ENCODE measurements at places on chromosomes 12 and 14. TPM values are rescaled to one million over a fixed set of nuclear protein-coding genes. Genes with fewer than 3 reads are reported as not detected.
A peak's percentile ranks its signal among the peaks of the same experiment; 100 is the strongest.

- no peak for DNase-seq
Measured at GRCh38 chr14:40870252-40870651, 736.4 kb upstream of the LRFN5 start.

DNA sequence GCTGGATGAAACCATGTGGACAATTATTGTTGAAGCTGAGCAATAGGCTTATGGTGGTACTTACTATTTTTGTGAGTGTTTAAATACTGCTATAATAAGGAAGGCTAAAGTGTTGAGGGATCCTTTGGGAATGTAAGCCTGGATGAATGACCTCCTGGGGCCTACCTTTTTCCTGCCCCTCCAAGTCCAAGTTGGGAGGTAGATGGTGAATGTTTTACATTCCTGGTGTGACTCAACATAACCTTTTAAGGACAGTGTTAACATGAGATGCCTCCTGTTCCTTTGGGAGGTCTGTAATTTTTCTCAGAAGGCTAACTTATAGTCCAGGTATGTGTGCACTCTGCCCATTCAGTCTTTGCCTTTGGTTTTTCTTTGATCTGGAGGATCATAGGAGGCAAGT is 315.9 kb downstream of the NRXN3 start:
- no peak for DNase-seq

DNA sequence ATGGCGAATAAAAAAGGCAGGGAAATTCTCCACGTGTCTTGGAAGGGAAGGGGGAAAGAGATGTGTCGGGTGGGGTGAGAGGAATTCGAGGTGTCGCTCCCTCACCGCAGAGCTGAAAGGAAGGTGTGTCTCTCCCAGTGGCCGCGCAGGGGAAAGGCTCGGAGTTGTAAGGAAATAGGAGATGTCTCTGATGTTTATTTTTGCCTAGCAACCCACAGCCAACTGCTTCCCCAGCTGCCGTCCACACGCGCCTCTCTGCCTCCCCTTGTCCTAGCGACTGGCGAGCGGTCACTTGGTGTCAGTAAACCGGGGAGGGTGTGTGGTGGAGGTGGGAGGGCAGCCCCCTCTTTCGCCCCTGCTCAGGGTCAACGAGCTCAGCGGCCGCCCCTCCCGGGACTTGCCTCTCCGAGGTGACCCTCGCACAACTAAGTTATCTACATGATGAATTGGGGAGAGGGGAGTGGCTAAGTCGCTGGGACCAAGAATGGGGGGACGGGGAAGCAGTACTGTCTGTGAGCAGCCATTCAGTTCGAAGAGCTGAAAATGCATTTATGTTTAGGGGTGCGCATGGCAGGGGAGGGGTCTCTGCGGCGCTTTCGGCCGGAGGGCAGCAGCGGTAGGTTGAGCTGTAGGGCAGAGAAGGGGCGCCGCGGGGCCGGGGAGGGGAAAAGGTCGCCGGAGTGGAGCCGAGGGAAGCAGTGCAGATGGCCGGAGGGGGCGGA is 585 bp upstream of the DYRK2 start:
- DNase-seq, result peak; percentile 86

DNA sequence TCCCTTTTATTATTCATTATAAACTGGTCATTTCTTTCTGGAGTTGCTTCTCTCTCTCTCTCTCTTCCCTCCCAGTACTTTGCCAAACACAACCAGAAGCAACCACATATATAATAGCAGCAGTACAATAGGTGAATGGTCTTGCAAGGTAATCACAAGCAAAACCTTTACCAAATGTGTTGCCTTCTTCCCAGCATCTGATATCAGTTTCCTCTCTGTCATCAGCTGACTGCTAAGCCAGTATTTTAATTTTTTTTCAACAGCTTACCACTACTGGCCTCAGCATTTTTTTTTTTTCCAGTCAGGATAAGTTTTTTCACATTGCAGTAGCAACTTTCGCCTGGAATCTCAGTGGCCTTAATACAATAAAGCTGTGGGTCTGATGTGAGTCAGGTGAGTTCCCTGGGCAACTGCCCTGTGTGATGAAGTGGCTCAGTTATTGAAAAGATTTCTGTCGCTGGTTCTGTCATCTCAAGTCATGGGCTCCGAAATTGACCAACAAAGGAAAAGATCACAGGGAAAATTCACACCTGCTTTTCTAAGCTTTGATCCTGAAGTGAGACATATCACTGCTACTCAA is 282.5 kb upstream of the AMIGO2 start:
- no peak for DNase-seq

DNA sequence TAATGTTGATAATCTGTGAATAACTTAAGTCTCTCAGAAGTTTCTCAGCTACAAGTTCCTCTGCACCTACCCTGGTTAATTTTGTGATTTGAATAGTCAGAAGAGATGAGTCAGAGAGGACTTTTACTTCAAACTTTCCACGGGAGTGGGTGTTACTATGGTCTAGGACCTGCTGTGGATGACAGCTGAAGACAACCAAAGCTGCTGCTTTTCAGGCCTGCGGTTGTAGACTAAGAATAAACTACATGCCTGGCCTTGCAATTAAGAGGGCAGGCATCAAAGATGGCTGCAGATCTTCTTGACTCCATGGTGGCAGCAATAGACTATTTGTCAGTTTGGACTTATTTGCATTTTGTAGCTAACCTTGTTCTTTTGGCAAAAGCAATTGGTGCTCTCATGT is 227.1 kb upstream of the KRR1 start:
- DNase-seq, result no peak

DNA sequence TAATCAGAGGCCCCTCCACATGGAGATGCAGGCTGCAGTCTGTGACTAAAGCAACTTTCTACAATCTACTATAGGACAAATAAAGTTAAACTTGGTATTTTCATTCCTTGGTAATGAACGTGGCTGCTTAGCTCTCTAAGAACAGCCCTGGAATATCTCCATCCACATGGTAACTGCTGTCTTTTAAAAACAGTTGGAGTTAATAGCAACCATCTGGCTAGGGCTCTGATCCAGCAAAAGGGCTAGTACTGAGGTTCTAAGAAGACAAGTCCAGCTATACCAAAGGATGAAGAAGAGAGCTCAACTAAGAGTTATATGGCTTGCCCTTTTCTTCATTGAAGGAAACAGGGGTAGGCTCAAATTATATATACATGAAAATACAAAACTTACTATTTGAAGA is 920.1 kb downstream of the FLRT2 start:
- DNase-seq, result no peak

DNA sequence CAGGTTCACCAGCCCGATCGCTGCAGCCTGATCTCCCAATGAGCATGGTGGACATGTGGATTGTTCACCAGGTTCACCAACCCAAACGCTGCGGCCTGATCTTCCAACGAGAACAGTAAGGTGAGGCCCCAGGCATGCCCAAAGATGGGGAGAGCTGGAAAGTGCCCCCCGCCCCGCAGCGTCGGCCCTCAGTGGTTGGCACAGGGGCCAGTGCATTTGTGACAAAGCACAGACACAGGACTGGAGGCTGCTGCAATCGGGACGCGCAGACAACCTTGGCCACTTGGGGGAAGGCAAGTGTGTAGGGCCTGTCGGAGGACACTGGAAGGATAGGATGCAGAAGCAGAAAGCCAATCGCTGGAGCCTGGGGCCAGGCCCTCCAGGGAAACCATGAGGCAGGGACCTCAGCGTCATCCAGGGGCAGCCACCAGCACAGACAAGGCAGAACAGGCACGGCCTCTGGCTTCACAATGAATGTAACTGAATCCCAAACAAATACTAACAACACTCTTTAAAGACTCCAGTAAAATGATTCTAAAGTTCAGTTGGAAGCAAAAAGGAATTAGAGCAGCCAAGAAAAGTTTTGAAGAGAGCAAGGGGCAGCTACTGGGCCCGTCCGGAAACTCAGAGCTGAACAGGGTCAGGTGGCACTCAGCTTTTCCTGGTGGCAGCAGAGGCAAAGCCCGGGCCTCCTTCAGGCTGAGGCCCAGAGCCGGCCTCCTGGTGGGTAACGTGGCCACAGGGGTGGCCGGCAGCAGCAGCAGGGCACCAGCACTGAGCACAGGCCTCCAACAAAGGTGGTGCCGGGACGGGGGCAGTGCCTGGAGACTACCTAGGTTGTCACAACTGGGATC is 13.3 kb downstream of the BRF1 start:
- peak; percentile 31 for DNase-seq

DNA sequence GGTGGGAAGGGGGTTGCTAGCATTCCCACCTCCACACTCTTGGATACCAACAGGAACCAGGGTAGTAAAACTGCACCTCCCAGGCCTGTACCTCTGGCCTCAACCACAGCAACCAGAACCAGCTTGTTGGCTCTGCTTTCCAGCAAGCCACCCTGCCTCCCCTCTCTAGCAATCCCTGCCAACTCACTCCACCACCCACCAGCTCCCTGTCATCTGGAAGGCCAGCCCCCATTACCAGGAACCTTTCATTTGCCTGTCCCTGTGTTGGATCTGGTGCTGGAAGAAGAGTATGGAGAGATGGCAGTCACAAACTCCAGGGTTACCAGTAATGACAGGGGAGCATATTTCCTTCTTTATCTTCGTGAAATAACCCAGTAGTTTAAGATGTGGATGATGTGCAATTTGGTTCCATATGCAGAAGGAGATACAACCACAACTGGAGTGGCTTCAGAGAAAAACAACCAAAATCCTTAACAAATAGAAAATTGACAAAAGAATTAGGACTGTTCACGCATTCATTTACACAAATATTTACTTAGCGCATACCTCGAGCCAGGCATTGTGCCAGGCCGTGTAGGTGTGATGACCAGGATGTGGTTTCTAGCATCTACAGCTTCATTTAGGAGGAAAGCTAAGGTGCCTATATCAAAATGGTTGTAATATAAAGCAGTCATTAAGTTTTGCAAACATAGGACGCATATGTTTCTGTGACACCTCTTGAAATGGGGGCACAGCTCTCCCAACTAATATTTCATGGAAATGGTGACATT is 3.4 kb downstream of the B4GALNT3 start:
- no peak for DNase-seq

GRCh38 chr12:2013527-2014223 is 9.4 kb upstream of the DCP1B start:
- DNase-seq, result no peak

The CMKLR1 gene
- total RNA-seq, result not detected

The GPR135 gene
- 3.1 TPM for total RNA-seq
